ENCODE measurements at places on chromosomes 2 and 18. TPM values are rescaled to one million over a fixed set of nuclear protein-coding genes. Genes with fewer than 3 reads are reported as not detected.

DNA sequence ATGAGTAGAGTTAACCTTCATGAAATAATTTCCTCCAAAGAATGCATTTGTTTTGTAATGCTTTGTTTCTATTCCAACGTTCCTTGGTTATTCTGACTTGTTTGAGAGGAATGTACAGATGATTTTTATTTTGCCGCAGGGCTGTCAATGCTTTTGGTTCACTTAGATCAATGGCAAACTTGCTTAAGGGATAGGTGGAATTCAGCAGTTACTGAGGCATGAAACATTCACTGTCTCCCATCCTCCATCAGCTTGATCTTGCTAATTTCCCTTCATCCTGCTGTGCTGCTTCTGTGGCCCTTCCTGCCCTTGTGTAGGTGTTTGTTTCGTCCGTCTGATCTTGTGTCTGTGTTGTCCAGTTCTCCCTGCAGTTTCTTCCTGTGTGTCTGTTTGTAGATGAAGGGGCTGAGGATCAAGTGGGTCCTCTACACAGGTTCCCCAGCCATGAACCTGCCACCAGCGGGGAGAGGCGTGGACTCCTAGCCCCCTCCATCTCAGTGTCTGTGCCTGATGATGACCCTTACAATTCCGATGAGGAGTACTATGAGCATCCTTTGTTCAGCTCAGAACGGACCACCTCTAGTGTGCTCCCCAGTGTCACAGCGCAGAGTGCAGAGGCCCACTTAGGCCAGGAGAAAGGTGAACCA lies 84.2 kb upstream of the UNC80 start:
- no peak for DNase-seq

DNA sequence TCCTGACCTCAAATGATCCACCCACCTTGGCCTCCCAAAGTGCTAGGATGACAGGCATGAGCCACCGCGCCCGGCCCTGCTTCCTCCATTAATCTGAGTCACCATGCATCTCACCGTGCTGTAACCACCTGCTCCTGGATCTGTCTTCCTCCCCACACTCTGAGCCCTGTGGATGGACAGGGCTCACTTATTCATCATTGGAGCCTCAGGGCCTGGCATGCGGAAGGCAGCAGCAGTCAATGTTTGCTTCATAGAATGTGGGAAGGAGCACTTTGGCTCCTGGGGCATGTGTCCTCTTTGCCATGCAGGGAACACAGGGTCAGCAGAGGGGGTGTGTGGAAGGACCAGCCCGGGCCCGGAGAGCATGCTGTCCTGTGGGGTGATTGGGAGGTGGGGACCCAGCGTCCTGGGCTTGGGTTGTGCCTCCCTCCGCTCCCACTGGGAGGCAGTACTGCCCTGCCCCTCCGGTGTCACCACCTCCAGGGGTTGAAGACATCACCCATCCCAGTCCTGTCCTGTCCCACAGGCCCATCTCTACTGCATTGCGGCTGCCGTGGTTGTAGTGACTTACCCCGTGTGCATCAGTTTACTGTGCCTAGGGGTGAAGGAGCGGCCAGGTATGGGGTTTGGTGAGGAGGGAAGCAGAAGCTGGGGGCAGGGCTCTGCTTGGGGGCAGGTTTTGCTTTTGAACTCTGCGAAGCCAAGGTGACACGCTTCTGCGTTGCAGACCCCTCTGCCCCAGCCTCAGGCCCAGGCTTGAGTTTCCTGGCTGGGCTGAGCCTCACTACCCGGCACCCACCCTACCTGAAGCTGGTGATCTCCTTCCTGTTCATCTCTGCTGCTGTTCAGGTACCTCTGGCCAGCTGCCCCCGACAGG lies 11.5 kb downstream of the MFSD2B start:
- no peak for DNase-seq

DNA sequence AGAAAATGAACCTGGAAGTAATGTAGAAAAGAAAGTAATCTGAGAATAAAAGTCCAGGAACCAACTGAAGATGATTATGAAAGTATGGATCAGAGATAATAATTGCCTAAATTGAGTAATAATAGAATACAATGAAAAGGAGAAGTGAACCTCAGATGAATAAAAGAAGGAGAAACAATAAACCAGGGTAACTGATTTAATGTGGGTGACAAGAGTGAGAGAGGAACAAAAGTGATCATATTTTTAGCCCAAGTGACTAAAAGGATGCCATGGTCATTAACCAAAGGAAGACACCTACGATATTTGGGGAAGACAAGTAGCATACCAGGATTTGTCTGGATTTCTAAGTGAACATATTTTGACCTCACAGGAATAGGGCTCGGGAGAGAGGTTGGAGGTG lies 600.6 kb downstream of the RNF144A start:
- DNase-seq = no peak

GRCh38 chr2:66714610-66715009 lies 279.7 kb downstream of the MEIS1 start:
- DNase-seq = no peak

DNA sequence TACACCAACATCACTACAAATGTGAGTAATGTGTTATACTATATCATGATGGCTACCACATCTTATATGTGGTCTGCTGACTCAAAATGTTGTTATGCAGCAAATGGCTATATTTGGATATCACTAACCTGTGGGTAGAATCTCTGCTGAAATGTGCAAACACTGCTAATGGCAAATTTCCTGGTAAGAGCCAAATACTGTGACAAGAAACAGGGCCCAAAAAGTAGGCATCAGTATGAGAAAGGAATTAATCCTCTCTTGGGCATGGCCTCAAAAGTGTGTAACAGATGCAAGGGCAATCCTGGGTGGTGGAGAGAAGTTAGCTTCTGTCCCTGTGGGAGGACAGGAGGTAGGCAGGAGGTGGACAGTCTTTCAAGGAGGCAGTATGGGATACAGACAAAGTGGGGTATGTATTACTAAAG lies 13.3 kb downstream of the ATF2 start:
- DNase-seq = no peak

DNA sequence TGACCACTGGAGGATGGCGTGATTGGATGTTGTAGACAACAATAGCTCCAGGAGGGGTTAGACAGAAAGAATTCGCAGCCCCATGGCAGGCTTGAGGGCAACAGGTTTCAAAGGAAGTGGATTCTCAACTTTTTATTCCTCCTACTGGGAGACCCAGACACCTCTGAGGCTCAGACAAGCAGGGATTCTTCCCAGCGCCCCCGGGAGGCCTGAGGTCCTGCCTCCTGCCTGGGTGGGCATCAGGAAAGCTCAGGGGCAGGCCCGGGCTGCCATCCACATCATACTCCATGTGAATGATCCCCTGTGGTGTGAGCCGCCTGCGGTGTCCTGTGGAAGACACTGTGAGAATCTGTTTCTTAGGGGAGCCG lies 203.5 kb downstream of the CYP26B1 start:
- no peak for DNase-seq

DNA sequence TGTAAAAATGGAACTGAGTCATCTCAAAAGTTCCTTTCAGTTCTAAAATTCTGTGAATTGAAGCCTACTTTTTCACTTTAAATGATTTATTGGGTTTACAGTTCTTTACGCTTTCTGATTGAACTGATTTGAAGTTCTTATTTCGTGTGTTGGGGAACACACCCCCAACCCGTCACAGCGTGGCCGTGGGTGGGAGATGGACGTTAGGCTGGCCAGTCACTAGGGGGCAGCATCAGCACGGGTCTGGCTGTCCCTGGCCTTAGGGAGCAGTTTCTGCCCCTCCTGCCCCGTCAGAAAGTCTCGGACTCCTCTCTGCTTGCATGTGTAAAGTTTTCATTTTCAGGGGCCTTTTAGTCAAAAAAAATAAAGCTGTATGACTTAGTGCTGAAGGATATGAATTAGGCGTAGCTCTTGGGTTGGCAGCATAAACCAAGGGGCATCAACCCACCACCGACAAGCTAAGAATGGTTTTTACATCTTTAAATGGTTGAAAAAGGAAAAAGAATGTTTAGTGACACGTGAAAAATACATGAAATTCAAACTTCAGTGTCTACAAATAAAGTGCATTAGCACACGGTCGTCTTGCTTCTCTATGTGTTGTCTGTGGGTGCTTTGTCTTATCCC lies 63.4 kb downstream of the ZCCHC2 start:
- no peak for DNase-seq

- DNase-seq = no peak
Measured at GRCh38 chr2:69817729-69818501, 11.5 kb upstream of the GMCL1 start.

GRCh38 chr2:206942592-206943478 lies 3.5 kb downstream of the CPO start:
- DNase-seq = no peak

DNA sequence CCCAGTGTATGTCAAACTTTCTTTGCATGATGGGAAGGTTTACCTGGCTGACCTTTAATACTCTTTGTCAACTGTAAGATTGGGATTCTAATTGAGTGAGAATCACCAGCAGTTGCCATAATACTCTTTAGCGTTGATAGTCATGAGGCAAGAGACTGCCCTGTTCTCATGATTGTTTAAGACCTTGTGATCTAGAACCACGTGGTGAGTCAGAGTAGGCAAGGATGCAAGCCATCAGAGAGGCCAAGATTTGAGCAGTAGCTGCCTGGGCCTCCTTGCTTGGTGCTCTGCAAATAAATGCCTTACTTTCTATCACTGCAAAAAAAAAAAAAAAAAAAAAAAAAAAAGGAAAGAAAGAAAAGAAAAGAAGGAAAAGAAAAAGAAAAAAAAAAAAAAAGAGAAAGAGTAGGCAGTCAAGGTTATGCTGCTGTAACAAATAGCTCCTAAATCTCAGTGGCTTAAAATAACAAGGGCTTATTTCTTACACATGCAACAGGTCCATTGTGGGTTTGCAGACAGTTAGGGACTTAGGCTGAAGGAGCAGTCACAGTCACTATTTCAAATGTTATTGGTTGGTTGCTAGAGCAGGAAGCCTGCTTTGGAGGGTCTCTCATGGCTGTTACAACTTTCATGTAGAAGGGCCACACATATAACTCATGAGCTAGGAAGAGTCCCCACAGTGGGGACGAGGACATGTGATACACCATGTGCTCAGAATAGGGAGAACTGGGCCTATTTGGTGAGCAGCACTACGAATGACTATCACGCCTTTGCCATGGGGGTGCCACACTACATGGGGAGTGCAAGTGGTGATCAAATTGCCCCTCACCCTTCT lies 21.7 kb downstream of the IL1R2 start:
- no peak for DNase-seq

DNA sequence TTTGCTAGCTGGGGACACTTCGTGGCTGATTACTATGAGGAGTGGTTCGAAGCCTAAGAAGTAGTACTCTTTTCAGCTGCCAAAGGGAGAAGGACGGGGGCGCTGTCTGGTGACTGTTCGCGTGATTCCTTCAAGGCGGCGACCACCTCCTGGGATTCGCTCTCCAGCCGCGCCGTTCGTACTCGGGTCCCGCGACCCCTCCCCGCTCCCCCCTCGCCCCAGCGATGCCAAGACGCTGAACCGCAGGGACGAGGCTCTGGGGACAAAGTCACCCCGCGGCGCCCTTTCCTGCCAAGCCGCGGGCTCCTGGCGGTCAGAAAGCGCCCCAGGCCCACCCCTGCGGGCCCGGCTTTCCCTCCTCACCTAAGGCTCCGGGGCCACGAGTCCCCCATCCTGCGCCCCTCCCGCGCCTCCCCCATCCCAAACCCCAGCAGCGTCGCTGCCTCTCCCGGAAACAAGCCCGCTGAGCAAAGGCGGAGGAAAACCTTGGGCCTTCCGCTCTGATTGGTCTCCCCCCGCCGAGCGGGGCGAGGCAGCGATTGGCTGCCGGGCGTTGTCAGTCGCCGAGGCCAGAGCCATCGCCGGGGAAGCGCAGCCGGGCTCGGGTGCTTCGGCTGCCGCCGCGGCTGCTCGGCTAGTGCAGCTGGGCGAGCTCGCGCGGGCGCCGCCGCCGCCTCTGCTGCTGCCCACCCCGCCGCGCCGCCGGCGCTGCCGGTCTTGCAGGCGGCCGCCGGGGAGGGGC lies 404.3 kb downstream of the XIRP2 start:
- DNase-seq = peak; percentile 33

GRCh38 chr18:42784632-42785031 lies 330.9 kb downstream of the RIT2 start:
- DNase-seq = peak; percentile 62

DNA sequence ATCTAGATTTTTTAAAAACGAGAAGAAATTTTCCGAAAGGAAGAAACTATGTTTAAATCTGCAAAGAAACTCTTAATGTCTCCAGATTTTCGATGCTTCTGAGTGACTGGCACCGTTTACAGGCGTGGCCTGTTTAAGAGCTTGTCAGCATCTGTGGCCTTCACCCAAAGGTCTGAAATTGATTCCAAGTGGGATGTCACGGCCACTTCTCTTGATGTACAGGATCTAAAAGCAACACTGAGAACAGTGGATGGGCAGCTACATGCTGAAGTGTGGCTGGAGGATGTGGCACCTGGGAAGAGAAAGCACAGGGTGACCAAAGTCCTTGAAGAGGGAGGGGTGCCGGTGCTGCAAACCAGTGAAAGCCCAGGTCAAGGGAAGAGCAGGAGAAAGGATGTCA lies 28.0 kb downstream of the EMILIN2 start:
- DNase-seq = no peak

GRCh38 chr2:37415128-37415820 lies 70.8 kb downstream of the QPCT start:
- no peak for DNase-seq

- DNase-seq = no peak
Measured at GRCh38 chr2:120461092-120461491, 115.2 kb downstream of the INHBB start.

- DNase-seq = peak; percentile 4
Measured at GRCh38 chr2:220999356-220999755, 572.7 kb downstream of the EPHA4 start.

GRCh38 chr2:110791435-110791834 lies 59.1 kb downstream of the ACOXL start:
- no peak for DNase-seq

GRCh38 chr2:180516232-180516631 lies 464.2 kb upstream of the UBE2E3 start:
- DNase-seq = no peak

The ANKRD29 gene
- 1.2 TPM for total RNA-seq

The CRYGC gene
- not detected for total RNA-seq

The ASXL2 gene
- total RNA-seq = 8.5 TPM

The SULT1C4 gene
- 50.1 TPM for total RNA-seq

The TTC32 gene
- total RNA-seq = 6.5 TPM

The TMEM169 gene
- total RNA-seq = 2.9 TPM

Measured in epithelial cell of proximal tubule (primary cell).